NCI-H1930 (cell line): ENCODE measurements at places on chromosomes 11 and 22.

- no peak for DNase-seq
Observed at GRCh38 chr11:46890665-46891064, 27.7 kb downstream of the LRP4 start.

GRCh38 chr11:34941688-34942087 lies 25.3 kb downstream of the PDHX start:
- no peak for DNase-seq

GRCh38 chr11:43234881-43235280 lies 76.9 kb upstream of the API5 start:
- no peak for DNase-seq

- no peak for DNase-seq
Observed at GRCh38 chr22:33917744-33918406, 2.4 kb downstream of the LARGE1 start.

GRCh38 chr11:96260532-96260931 lies 82.5 kb downstream of the MAML2 start:
- DNase-seq = no peak

DNA sequence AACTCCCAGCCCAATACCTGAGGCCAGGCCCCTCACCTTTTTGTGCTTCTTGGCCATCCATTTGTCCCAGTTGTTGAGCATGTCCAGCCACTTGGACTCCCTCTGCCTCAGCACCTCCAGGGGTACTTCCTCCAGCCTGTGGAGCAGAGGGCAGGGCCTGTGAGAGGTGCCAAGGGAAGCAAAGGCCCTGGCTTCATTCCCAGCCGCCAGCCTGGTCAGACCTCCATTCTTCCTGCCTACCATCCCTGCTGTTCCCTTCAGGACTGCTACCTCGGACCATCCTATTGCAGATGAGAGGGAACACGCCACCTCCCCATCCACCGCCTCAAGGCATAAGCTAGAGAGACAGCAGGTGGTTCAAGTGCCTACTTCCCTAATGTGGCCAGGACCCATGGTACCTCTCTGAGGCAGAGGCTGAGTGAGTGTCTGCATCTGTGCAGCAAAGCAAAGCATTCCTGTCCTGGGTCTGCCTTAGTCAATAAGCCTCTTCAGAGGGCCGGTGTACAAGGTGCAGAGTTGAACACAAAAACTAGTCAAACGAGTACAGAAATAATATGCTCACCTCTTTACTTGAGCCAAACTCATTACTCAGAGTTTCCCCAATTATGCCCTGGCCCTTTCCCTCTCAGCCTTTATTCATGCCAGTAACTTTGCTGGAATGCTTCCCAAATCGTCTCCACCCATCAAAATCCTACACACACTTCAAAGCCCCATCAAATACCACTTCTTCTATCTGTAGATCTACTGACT lies 15.4 kb upstream of the CASTOR1 start:
- no peak for DNase-seq

- no peak for DNase-seq
Observed at GRCh38 chr11:46659908-46660307, 40.5 kb downstream of the ARHGAP1 start.

DNA sequence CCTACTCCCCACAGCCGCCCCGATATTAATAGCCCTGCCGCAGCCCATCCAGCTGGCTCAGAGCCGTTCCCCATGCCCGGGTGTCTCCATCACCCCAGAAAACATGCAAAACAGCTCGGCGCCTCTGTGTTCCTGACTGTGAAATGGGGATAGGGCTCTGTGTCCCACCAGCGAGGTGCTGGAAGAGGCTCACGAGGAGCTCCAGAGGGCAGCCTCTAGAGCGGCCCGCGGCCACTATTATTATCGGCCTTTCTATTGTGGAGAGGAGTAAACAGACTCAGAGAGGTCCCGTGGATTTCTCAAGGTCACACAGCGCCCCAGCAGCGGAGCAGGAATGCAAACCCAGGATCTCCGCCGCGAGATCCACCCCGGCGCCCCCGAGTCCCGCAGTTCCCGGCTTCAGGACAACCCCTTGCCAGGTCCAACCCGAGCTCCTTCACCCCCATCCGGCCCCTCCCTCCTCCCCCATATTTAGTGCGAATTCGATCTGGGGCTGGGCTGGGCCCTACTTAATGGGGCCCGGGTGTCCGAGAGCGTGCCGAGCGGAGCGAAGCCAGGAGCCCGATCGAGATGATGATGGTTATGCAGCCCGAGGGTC lies at the start of gene ACTN3:
Gene ACTN3, plus strand, starts transcription at position 536 of the 598 bp plus-strand sequence. Its CDS starts 35 bp downstream, at position 571.
- no peak for DNase-seq

DNA sequence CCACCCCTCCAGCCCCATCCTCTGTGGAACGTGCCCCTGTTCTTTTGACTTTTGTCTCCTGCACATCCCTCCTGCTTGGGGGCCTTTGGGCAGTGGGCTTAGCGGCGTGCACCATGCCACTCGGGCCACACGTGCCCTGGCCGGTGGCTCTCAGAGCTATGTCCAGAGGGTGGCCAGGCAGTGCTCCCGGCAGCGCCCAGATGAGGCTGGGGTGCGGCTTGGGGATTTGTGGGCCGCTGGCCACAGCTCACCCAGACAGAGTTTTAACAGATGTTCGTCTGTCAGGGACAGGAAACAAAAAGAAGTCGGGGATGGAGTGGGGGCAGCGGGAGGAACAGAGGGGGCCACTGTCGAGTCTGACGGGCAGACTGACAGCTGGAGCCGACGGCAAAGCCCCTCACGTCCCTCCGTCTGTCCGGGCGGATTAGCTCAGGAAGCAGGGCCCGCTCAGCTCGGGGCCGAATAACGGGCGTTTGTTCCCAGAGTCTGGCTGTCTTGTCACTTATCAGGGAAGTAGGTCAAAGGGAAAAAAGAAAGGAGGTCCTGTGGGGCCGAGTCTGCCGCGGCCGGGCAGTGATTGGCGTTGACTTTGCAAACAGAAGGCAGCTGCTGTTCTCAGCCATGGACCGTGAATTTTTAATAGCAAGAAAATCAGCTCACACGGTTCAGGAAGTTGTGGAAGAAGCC lies 61.6 kb downstream of the LRP5 start:
- DNase-seq = no peak

DNA sequence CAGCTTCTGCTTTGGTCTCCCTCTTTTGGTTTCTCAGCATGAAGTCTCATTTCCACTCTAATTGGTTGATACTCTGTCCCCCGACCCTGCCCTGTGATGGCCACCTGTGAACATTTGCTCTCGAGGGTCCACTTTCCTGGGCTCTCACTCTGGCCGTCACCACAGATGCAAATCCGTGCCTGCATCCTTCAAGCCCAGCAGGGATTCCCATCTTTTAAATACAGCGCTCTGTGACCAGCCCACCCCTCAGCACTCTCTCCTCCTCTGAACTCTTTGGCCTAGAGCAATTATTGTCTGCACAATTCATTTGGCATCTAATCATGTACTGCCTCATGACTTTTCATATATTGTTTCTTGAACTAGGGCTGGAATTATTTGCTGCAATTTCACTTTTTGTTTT lies 26.0 kb downstream of the PKNOX2 start:
- DNase-seq = no peak

GRCh38 chr11:102457865-102458264 lies 5.3 kb upstream of the TMEM123 start:
- peak; percentile 55 for DNase-seq

DNA sequence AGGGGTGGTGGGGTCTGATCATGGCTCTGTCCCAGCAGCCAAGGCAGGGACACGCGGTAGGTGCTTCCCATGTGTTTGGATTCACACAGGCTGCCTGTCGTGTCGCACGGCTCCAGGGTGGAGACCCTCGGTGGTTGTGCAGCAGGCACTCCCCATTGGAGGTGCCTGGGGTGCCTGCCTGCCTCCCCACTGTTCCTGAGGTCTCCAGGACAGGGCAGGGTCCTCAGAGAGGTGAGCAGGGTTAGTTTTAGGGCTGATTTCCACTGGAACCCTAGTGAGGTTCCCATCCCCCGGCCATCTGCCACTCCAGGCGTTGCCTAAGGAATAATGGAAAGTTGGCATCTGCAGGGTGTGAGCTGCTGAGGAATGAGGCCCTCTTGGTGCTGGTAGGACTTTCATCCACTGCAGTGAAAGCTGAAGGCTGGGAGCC lies 32.3 kb downstream of the OSBPL5 start:
- no peak for DNase-seq

GRCh38 chr11:11171285-11171684 lies 181.8 kb downstream of the CSNK2A3 start:
- no peak for DNase-seq
